HepG2 (cell line): ENCODE measurements at places on chromosomes 3 and 15. TPM values are rescaled to one million over a fixed set of nuclear protein-coding genes. Genes with fewer than 3 reads are reported as not detected.

SNX33 gene
- 10.8 and 11.0 TPM in 2 replicates for total RNA-seq

ECE2 gene
- total RNA-seq: not detected in 2 replicates

KLHL6 gene
- total RNA-seq: not detected in 2 replicates

GRCh38 chr3:147881933-147882332 is 472.8 kb downstream of the ZIC1 start:
- DNase-seq: no peak

DNA sequence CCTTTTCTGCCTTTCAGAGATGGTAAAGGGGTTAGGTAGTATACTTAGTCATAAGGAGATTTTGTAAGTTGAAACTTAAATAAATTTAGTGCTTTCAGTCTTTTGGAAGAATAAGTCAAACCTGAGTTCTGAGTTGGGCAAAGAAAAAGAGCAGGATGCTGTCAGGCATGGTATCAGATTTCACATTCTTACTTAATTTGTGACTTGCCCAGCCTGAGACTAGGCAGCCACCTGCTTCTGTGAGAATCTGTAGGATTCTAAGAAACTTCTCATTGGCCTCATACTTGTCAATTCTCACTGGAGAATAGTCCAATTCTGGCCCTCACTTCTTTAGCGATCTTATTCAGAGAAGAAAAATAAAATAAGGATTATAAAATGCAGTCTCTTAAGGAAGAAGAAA is 577.5 kb downstream of the DIPK2A start:
- DNase-seq: no peak

DNA sequence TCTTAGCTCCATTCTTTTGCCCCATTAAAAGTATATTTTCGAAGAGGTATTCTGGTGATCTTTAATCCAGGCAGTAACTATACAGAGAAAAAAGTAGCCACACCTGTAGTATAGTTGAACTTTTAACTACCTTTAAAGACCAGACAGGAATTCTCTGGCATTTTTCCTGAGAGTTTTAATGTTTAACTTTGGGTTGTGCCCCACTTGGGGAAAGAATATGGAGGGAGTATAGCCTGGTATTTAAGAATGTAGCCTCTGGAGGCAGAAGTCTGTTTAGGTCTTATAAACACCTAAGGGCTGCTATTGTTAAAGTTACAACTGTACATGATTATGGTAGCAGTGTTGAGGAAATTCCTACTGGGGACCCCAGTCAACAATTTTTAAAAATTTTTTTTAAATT is 19.3 kb downstream of the C3orf85 start:
- no peak for DNase-seq

DNA sequence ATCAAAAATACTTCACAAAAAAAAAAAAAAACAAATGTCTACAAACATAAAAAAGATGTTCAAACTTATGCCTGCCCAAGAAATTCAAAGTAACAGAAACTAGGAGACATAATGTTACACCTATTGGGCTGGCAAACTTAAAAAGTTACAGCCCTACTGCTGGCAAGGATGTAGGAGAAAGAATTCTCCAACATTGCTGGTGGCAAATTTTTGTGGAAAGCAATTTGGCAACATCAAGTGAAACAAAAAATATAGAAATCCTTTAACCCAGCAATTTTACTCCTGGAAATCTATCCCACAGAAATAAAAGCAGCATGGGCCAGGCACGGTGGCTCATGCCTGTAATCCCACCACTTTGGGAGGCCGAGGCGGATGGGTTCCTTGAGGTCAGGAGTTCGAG is 73.2 kb downstream of the STAG1 start:
- DNase-seq: no peak

- DNase-seq: no peak
Measured at GRCh38 chr3:73061416-73061815, at the start of gene EBLN2. Gene EBLN2, plus strand, starts transcription at chr3:73061659. Its CDS starts 423 bp downstream, at chr3:73062082.

- DNase-seq: no peak
Measured at GRCh38 chr3:3802046-3802445, 2.8 kb downstream of the LRRN1 start.
